ENCODE measurements at places on chromosomes 5 and 9. TPM values are rescaled to one million over a fixed set of nuclear protein-coding genes. Genes with fewer than 3 reads are reported as not detected.

PALM2AKAP2 gene
- total RNA-seq: 87.5 TPM

KCNN2 gene
- total RNA-seq: 8.0 TPM

SLC34A3 gene
- not detected for total RNA-seq

PCDHA3 gene
- total RNA-seq: not detected

SPAG8 gene
- total RNA-seq: 1.8 TPM

HRH2 gene
- 41.2 TPM for total RNA-seq

PCDHA1 gene
- total RNA-seq: not detected

FAM153A gene
- 0.56 TPM for total RNA-seq

RABGAP1 gene
- 43.1 TPM for total RNA-seq

GCNT1 gene
- total RNA-seq: 3.0 TPM

PCDHGA12 gene
- total RNA-seq: 4.9 TPM

PCDHB1 gene
- total RNA-seq: not detected

FUT7 gene
- total RNA-seq: not detected

DND1 gene
- total RNA-seq: 0.40 TPM

SGTB gene
- 4.7 TPM for total RNA-seq

ANGPTL2 gene
- 32.6 TPM for total RNA-seq

OR1L8 gene
- total RNA-seq: not detected

SPATA31C1 gene
- not detected for total RNA-seq

PCDHB9 gene
- total RNA-seq: 0.81 TPM

PDE6A gene
- 0.08 TPM for total RNA-seq

MXD3 gene
- total RNA-seq: 2.5 TPM

BRINP1 gene
- total RNA-seq: 0.54 TPM

PDCD1LG2 gene
- total RNA-seq: 2.4 TPM

ZCCHC10 gene
- total RNA-seq: 14.7 TPM

HCN1 gene
- 0.05 TPM for total RNA-seq

SLC36A3 gene
- not detected for total RNA-seq

BSPRY gene
- 0.24 TPM for total RNA-seq

ISCA1 gene
- 72.5 TPM for total RNA-seq

SLC23A1 gene
- total RNA-seq: not detected

C9orf153 gene
- 0.22 TPM for total RNA-seq

WDR55 gene
- 11.2 TPM for total RNA-seq

OR1Q1 gene
- not detected for total RNA-seq

IL7R gene
- 0.67 TPM for total RNA-seq

ELP1 gene
- 20.1 TPM for total RNA-seq

ADRB2 gene
- 5.6 TPM for total RNA-seq

NTNG2 gene
- 1.8 TPM for total RNA-seq

POLE3 gene
- 20.6 TPM for total RNA-seq

IRX2 gene
- 5.6 TPM for total RNA-seq

LCN15 gene
- total RNA-seq: not detected

TRIM41 gene
- 20.7 TPM for total RNA-seq

SH2D3C gene
- total RNA-seq: 18.2 TPM

EFCAB9 gene
- total RNA-seq: not detected

IL9 gene
- not detected for total RNA-seq

SPACA9 gene
- total RNA-seq: 3.5 TPM

ERAP2 gene
- 5.3 TPM for total RNA-seq

UAP1L1 gene
- total RNA-seq: 11.3 TPM

CLTB gene
- total RNA-seq: 209 TPM

HAVCR1 gene
- not detected for total RNA-seq

PIK3R1 gene
- 103 TPM for total RNA-seq

PCDHGB5 gene
- total RNA-seq: 7.2 TPM
